ENCODE measurements at places on chromosomes 16 and 17. TPM values are rescaled to one million over a fixed set of nuclear protein-coding genes. Genes with fewer than 3 reads are reported as not detected.
A peak's percentile ranks its signal among the peaks of the same experiment; 100 is the strongest.

DNA sequence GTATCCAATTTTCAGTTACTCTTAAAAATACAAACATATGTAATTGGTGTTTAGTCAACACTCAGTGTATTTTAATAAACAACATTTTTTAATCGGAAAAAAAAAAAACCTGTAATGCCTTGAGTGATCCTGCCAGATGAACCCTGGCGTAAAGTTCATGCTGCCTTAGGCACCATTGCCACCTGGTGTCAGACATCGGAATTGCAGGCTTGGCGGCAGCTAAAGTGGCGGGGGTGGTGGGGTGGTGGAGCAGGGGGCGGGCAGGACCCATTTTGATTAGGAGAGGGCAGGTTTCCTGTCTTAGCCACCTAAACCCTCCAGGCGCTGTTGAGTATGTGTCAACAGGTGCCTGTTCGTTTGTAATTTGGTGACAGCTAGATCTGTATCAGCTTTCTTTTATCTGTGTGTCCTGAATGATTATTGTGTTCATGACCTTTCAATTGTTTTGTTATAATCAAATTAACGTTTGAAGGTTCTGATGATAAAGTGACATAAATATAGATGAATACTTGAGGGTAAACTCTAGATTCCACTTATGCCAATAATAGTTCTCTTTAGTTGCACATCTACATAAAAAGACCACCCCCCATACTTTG, 588.7 kb downstream of the CDH13 start:
- peak; percentile 10 for DNase-seq

DNA sequence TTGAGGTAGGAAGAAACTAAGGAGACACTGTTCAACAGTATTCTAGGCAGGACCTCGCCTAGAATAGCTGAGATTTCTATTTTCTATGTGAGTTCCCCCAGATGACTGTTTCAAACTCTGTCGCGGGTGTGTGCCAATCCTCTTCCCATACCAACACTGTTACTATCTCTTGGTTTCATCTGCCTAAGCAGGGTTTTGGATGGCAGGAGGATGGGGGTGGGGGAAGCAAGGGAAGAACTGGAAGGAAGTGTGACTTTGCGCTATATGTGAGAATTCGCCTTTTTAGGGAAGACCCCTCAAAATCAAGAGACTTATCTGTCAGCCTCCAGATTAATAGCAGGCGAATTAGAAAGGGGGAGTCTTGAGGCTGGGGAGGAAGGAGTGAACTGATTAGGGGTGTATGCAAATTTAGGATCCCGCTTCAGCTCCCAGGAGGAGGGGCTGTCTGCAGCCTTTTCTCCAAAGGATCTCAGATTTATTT, 521 bp upstream of the G6PC3 start:
- no peak for DNase-seq

CLEC10A gene
- total RNA-seq, result not detected

CNGB1 gene
- not detected for total RNA-seq

DNA sequence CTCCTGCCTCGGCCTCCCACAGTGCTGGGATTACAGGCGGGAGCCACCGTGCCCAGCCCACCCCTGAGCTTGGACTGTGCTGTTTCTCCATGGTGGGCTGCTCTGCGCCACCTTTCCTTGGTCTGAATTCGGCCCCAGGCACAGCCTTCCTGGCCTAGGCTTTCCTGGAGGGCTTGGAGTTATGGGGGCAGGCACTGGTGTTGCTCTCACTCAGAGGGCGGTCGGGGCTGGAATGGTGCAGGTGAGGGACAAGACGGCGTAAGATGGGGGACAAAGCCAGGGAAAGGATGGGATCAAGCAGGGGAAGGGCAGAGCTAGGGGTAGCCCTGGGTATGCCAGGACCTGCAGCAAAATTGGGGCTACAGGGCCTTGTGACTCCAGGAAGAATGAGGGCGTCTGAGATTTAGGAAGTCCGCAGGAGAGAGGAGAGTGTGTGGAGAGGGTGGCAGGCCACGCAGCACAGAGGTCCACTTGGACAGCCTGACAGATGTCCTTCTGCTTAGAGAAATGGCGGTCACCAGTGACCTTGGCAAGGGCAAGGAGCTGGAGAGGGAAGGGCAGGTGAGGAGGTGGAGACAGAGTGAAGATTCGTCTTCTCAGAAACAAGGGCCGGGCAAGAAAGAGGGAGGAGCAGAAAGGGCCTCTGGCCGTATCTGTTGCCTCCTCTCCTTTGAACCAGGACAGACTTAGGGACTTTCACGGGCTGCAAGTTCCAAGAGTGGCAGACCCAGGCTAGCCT, 1.6 kb upstream of the ATP6V0C start:
- DNase-seq, result no peak

- peak; percentile 5 for DNase-seq
Observed at GRCh38 chr17:34763728-34764665, 184.6 kb downstream of the TMEM132E start.

C17orf67 gene
- total RNA-seq, result 3.4 TPM

DNA sequence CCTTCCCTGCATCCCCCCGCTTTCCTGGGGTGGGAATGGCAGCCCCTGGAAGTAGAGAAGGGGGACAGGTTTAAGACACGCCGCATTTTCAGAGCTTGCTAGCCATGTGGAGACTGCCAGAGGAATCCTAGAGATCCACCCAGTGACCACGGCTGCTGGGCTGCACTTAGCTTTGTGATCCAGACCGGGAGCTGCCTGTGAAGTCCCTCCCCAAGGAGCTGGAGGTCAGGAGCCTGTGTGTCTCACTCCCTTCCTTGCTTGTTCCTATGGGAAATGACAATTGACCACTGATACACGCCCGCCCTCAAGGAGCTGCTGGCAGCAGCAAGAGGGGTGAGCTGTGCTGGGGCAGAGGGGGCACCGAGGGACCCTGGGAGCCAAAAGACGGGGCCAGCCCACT, 73.7 kb downstream of the SREBF1 start:
- DNase-seq, result no peak

GRCh38 chr16:87538160-87538559, 45.3 kb upstream of the ZCCHC14 start:
- DNase-seq, result no peak

GRCh38 chr17:82351713-82352488, 7.1 kb upstream of the TEX19 start:
- DNase-seq, result peak; percentile 58

DNA sequence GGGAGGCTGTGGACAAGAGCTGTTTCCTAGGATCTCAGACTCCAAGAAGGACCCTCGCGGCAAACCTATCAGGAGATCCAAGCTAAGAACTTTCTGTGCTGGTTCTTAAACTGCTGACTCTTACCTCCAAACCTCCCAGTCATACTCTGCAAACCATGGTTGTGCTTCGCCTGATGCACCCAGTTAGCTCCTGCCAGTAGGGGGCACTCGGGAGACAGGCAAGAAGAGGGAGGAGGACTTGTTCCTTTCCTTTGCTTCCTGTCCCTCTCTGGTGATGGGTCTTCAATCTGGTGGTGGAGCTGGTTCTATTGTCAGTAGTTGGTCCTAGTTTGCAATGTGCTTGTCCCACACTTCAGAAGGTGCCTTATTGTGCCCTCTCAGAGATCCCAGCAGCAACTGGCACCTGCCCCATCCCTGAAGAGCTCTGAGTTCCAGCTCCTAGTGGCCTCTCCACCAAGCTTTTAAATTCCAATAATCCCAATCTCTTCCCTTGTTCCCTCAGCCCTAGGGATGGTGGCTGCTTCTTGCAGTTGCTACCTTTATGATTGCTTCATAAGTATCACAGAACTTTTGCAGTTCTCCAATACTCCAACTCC, 113.5 kb upstream of the RPL38 start:
- peak; percentile 35 for DNase-seq

PGAP3 gene
- total RNA-seq, result 21.8 TPM

Measured in Panc1 (cell line).